SK-MEL-5 (cell line): ENCODE measurements at places on chromosomes 1 and 21. TPM values are rescaled to one million over a fixed set of nuclear protein-coding genes. Genes with fewer than 3 reads are reported as not detected.

DNA sequence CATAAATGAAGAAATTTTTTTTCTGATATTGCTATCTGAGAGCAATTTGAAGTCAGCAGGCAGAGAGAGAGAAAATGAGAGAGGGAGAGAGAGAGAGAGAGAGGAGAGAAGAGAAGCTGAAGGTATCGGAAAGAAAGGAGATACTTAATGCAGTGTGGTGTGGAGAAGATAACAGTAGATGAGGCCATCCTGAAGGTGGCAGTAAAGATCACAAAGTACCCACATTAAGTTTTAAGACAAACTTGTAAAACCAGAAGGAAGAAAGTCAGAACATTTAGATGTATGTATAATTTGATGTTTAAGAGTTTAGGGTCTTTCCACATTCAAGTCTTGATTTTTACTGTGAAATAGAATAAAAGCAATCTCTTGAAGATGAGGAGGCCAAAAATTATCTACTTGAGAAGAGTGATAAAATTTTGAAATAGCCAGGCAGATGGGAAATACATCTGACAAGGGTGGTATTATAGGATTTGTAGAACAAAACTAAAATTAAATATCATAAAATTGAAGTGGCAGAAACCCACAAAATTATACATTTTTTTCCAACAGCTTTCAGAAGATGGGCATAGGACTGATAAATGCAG lies 1753.4 kb downstream of the MRPL39 start:
- peak; percentile 45 for DNase-seq

GRCh38 chr1:203307641-203308126 lies 2.4 kb downstream of the BTG2 start:
- no peak for DNase-seq

The EPS8L3 gene
- not detected in 2 replicates for total RNA-seq

The FMN2 gene
- 35.4 and 39.8 TPM in 2 replicates for total RNA-seq

The THEM5 gene
- total RNA-seq: not detected in 2 replicates

DNA sequence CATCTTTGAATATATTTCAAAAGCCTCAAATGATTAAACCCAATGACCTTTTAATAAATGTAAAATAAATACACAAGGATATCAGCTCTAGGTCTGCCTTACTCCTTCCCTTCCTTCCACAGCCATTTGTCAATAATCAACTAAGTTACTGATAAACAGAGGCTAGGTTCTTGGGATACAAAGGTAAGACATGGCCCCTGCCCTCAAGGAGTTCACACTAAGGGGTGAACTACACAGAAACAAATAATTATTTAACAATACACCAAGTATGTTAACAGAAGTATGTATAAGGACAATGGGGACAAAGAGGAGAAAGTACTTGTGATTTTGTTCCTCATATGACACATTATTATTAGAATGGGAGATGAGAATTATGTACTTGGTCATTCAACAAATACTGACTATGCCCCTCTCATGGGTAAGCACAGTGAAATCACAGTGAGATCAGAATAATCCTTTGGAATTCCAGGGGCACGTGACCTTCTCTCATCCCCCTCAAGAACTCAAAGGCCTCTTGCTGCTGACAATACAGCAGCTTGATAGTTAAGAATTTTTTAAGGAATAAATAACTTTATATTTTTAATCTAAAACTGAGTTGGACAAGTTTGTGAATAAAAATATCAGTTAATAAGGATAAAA lies 40.2 kb downstream of the ATP1B1 start:
- no peak for DNase-seq

DNA sequence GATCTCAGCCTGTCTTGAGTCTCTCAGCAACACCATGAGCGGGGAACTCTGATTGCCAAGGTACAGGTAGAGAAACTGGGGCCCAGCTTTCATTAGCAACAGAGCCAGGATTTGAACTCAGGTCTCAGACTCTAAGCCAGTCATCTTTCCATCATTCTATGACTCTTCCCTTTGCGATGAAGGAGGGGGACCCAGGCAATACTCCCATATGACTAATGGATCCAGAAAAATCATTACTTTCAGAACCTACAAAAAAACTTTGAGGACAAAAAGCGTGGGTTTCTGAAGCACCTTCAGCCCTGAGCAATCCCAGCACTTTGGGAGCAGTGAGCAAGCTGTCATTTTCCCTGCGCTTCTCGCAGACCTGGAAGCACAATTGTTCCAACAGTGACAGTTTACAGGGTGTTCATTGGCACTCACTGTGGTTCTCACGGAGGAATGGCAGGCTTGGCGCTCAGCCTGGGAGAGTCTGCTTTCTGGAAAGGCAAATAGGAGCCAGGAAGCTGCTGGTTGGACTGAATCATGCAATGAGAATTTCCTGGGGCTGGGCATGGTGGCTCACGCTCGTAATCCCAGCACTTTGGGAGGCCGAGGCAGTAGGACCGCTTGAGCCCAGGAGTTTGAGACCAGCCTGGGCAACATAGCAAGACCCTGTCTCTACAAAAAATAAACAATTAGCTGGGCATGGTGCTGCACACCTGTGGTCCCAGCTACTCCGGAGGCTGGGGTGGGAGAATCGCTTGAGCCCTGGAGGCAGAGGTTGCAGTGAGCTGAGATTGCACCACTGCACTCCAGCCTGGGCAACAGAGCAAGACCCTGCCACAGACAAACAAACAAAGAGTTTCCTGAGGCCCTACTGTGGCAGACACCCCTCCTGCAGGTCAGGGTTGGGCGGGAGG lies 40.1 kb downstream of the SLC2A7 start:
- DNase-seq: no peak

DNA sequence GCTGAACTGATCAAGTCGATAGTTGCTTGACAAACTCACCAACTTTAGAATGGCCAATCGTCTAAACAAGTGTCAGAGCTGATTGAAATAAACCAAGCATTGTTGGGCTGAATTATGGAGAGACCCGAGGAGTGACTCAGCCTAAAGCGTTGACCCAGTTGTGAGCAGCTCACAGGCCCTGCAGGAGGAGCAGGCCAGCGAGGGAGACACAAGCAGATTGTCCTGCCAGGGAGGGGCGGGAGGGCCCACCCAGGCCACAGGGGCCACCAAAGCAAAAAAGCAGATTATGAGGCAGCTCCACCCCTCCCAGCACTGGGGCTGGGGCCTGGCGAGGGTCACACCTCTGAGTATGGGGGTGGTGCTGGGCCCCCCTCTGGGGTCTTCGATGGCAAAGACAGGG lies 10.1 kb upstream of the MATN1 start:
- peak; percentile 45 for DNase-seq

DNA sequence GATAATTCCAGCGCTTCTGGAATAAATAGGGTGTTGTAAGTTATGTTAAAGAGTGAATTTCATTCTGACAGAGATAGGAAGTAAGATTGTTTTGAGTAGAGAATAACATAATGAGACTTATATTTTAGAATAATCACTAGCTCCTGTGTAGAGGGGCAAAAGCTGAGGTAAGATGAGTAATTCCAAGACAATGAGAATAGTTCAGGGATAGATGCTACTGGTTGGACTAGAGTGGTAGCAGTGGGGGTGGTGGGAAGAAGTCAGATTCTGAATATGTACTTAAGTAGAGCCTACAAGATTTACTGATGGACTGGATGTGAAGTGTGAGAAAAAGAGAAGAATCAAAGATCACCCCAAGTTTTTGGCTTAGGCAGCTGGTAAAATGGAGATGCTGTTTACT lies 23.3 kb upstream of the MOV10 start:
- no peak for DNase-seq

GRCh38 chr1:78279051-78279450 lies 211.7 kb upstream of the PTGFR start:
- peak; percentile 89 for DNase-seq

- no peak for DNase-seq
Observed at GRCh38 chr1:74780594-74780993, 47.6 kb downstream of the TYW3 start.

DNA sequence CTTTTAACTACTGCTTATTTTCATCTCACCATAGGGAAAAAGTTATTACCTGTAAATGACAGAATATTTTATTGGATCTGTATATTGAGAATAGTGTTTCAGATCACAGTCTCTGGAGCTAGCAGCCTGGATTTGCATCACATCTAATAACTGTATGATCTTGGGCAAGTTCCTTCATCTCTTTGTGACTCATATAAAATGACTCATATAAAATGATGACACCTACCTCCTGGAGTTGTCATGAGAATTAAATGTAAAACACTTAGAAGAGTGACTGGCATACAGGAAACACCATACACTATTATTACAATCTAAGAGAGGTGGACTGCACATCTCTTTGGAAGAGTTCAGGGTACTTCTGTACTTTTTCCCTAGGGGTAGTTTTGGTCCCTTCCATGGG lies 421.3 kb downstream of the NEGR1 start:
- no peak for DNase-seq

- DNase-seq: no peak
Observed at GRCh38 chr1:50548243-50548642, 125.0 kb upstream of the DMRTA2 start.

- no peak for DNase-seq
Observed at GRCh38 chr1:206686478-206687249, 2.0 kb downstream of the MAPKAPK2 start.

- no peak for DNase-seq
Observed at GRCh38 chr1:226364514-226364899, 43.4 kb downstream of the PARP1 start.

The CD1B gene
- not detected in 2 replicates for total RNA-seq

DNA sequence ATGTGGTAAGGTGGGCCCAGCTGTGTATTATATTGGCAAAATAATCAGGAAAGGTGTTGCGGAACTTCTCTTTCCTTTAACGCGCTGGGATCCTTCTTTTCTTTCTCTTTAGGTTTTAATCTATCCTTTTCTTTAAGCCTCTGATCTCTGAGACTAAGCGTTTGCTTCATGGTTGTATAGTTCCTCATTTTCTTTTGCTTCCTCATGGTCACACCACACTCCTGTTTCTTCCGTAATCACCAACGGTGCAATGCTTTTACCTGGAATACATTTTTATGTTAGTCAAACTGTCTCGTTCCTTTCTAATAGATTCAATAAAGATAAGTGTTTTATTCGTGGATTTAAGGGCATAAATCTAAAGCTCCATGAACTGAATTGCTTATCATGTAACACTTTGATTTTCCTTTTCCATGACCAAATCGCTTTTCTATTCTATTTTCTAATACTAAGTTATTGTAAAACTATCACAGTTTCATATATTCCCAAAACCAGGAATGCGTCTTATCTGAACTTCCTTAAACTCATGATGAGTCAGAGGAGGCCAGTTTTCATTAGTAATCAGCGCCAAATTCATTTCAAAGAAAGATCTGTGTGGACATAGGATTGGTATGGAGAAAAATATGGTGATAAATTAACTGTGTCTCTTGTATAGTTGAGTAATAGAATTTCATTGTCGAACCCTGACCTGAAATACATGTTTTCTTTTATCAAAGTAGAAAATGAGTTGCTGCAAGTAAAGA lies 12.2 kb downstream of the SDCCAG8 start:
- no peak for DNase-seq

- no peak for DNase-seq
Observed at GRCh38 chr1:168989985-168990384, 116.5 kb upstream of the ATP1B1 start.

The PTGFRN gene
- total RNA-seq: 28.4 and 36.3 TPM in 2 replicates

DNA sequence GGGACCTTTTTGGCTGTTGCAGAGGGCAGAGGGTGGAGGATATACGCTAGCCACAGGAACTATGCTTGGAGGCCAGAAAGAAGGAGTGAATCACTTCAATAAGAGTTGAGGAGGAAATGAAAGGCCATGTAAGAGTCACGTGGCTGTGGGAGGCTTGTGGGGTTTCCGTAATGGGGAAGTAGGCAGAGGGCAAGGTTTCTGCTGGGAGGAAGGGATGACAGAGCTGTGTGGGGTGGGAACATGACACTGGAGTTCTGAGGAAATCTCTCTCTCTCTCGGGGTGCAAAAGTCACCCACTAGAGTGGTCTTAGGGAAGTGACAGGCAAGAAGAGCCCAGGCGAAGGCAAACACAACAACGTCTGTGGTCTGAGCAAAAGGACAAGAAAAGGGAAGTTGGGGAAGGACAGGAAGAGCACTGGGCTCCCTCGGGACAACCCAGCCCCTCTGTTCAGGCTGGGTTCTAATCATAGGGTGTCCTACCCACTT lies 3.9 kb upstream of the CD1C start:
- no peak for DNase-seq
